CD4-positive, alpha-beta T cell treated with Interleukin-6 at 100 ng/mL for 8 hours (primary cell): ENCODE measurements at places on chromosomes 3 and 15.

- DNase-seq: no peak
These were observed 929.5 kb upstream of the ALCAM start for GRCh38 chr3:104437131-104437750.

GRCh38 chr15:52337198-52337853, 41.7 kb upstream of the MYO5C start:
- no peak for DNase-seq

DNA sequence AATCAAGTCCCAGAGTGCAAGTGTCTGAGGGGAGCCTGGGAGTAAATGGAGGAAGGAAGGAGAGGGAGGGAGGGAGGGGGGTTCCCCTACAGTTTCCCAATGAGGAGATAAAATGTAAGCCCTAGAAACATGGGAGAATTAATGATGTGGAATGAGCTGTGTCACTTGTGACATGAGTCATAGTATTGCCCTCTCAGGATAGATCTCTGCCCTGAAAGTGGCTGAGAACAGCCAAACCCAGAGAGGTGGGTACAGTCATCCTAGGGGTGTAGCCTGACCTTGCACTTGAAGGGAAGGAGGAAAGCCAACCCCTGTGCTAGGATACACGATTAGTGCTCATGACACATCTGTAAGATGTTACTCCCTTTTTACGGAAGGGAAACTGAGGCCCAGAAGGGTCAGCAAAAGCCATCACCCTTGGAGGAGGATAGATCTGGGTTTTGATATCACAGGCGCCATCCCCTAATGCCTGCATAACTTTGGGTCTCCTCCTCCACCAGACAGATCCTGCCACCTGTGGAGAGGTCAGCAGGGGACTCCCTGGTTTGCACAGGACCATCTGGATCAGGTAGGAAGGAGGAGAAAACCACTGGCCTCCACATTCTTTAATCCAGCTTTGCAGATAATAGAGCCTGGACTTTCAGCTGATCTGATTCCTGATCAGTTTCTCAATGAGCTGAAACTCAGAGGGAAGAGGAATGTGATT, 23.1 kb upstream of the USP3 start:
- no peak for DNase-seq

DNA sequence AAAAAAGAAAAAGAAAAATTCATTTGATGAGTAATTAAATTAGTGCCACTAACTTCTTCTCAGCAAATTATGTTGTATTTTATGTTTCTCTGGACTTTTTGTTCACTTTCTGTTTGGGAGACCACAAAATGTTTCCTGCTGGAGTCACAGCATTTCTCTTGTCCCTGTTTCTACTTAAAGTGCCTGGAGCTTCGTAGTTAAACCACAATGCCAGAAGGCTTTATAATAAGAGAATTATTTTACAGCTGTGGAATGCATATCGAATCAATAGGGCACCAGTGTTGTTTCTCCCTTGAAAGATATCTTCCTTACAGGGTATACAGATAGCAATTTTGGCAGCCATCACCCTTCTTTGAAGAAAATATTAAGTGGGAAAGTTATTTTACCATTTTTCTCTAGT, 3.2 kb downstream of the DTWD1 start:
- no peak for DNase-seq

DNA sequence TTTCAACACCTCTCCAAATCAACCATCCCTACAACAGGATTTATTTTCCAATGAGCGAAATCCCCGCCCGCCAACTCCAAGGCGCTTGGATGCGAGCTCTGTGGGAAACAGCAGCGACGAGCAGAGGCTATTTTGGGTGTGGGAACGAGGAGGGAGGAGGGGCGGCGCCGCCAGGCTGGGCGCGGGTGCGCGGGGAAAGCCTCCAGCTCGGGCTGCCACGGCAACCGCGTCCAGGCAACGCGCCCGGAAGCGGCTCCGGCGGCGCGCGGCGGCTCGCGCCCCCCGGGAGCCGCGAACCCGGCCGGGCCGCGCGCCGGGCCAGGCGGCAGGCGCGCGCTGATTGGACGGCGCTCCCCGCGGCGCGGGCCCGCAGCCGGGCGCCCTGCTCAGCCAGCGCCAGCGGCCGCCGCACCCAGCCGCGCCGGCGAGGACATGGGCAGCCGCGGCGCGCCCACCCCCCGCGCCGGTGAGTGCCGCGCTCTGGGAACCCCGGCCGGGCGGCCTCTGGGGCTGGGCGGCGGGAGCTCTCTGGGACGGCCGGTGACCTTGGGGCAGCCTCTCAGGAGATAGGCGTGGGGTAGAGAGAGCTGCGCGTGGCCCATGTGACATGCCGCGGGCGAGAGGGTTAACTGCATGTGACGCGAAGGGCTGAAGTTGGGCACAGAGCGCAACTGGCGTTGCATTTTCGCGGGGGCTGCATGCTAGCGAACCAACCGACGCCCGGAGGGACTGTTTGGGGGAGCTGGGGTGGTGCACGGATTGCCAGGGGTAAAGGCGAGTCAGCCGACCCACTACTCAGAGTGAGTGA, at the start of gene FAM81A:
FAM81A (plus strand) TSS at position 370 of the 808 bp plus-strand sequence. CDS start 20,441 bp downstream, outside the sequence.
- peak; percentile 4 for DNase-seq

DNA sequence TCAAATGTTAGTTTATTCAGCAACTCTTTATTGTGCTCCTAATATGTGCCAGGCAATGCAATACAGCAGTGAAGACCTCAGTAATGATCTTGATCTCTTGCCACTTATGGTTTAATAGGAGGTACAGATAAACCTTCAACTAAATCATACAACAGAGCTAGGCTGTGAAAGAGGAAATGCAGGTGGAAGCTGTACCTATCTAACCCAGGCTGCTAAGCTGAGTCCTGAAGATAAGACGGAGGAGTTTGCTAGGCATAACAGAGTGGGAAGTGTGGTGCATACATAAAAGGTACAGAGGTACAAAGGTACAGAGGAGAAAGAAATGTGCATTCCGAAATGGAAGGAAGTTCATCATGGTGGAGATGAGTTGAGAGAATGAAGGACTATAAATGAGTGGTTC, 35.0 kb downstream of the KBTBD8 start:
- DNase-seq: no peak
